ENCODE measurements at places on chromosomes 16 and 17.

DNA sequence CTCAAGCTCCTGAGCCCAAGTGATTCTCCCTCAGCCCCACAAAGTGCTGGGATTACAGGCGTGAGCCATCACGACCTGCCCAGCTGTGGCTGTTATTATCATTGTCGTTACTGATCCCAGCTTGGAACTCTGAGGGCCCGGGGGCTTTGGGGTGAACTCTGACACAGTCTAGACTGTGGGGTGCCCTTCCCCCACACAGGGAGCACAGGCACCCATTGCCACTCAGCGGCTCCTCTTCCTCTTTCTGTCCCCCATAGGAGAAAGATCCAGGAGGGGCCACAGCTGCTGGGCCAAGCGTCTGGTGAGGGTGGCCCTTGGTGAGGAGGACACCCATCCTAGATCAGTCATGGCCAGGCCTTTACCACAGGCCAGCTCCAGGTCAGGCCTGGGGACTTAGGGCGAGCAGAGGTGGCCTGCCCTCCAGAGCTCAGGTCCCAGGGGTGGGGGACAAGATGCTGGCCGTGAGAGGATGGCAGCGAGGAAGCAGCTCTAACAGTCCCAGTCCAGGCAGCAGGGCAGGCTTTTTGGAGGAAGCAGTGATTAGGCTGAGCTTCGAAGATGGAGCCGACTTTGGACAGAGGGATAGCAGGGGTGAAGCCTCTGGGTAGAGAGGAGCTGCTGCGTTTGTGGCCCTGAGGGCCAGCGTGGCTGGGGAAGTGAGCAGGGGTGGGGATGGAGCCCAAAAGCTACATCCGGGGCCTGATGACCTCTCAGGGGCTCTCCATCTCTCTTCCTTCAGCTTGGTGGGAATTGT lies 24.7 kb downstream of the TMEM235 start:
- no peak for DNase-seq

DNA sequence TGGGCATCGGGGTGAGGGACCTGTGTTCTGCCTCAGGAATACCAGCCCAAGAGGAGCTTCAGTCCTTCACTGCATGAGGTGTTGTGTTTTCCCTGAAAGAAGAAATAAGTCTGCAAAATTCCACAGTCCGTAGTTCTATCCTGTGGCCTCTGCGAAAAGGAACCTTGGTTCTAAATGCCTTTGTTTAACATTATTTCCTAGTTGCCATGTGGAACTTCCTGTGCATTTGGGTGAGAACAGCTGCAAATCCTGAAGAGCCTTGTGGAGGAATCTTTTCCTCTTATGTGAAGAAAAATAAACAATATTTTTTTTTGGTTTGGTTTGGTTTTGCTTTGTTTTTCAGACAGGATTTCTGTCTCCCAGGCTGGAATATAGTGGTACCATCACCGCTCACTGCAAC lies 9.8 kb downstream of the PSKH1 start:
- no peak for DNase-seq

- DNase-seq: no peak
Measured at GRCh38 chr16:51868631-51869030, 678.3 kb downstream of the TOX3 start.

DNA sequence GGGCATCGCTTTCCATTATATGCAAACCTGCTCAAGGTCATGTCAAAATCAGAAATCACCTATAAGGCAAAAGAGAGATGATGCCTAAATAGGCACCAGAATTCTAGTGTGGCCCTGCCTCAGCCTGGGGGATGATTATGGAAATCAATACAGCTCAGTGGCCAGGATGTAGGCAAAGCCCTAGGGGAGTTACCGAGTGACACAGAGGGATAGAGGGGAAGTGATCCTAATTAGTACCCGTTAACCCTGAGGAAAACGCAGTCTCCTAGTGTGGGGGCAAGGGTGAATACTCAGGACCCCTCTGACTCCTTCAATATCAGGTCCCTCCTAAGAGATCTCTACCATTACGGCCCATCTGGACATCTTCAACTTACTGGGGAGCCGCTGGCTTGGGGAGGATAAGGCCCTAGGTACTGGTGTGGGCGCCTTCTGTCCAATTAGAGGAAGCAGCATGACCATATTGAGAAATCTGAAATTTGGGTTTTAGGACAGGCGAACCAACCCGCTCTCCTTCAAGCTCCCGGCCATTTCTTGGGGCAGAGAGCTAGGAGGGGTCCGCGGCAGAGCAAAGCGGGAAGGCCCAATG lies 725 bp downstream of the NT5C3B start:
- DNase-seq: no peak

- no peak for DNase-seq
Measured at GRCh38 chr17:39549747-39550573, 57.8 kb downstream of the NEUROD2 start.

DNA sequence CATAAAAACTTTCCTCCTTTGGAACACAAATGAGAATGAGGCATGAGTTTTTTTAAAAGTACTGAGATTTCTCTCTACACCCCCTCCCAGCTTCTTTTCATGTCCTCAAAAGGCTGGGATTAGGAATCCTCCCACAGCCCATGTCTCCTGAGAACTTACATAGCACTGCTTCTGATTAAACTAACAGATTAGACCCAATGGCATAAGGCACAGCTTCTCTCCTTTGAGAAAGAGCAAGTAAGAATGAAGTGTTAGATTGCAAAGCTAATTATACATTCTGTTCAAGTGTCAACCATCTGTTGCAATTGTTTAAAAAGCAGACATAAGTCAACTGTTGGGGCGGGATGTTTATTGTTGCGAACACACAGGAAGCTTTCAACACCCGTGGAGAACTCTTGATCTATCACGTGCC lies 715.1 kb downstream of the CDH11 start:
- DNase-seq: no peak

DNA sequence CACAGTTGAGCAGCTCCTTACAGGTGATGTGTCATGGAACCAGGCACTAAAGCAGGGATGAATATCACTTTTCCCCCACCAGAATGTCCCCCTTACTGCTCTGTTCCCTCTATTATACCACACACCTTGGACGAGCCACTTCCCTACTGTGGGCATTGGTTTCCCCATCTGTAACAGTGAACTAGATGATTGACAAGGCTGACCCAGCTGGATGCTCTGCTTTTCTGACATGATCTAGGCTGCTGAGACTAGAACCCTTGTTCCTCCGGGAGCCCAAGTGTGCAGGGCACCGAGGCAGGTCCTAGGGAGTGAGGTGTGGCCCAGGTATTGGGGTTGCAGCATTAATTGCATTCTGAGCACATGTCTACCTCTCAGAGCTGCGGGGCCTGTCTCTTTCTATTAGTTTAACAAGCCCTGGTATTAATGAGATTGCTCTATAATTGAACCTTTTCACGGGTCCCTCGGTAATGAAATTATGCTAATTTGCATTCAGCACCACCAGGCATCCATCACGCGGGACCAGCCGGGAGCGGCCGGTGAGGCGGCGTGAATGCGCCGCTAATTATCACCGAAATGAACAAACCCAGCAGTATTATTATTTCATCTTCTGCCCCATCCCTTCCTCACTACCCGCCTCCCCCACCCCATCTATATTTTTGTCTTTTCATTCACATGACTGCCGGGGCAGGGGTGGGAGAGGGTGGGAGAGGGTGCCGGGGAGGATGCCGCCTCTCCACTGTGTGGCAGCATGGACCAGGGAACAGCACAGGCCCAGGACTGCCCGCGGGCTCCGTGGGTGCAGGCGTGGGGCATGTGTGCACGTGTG lies 121.1 kb downstream of the CYLD start:
- no peak for DNase-seq

- DNase-seq: peak; percentile 70
Measured at GRCh38 chr17:41486809-41487530, 2.7 kb downstream of the KRT36 start.

- DNase-seq: no peak
Measured at GRCh38 chr17:12536472-12536871, 129.2 kb upstream of the MYOCD start.

- DNase-seq: no peak
Measured at GRCh38 chr16:84198401-84198800, 7.4 kb downstream of the ADAD2 start.

DNA sequence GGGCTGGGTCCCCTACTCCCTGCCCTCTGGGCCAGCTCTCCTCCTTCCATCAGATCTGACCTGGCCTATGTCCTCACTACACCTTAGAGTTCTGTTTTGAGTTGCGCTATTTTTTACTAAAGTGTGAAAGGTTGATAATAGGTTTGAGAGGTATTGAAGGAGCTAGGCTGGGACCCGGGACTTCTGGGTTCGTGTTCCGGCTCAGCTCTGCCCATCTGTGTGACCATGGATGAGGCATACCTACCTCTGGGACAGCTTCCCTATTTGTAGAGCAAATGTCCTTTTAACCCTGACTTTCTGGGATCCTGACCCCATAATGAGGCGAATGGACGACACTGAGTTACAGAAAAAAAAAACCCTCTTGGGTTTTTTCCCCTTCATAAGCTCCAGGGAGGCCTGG lies 36.0 kb downstream of the IL21R start:
- DNase-seq: peak; percentile 10

DNA sequence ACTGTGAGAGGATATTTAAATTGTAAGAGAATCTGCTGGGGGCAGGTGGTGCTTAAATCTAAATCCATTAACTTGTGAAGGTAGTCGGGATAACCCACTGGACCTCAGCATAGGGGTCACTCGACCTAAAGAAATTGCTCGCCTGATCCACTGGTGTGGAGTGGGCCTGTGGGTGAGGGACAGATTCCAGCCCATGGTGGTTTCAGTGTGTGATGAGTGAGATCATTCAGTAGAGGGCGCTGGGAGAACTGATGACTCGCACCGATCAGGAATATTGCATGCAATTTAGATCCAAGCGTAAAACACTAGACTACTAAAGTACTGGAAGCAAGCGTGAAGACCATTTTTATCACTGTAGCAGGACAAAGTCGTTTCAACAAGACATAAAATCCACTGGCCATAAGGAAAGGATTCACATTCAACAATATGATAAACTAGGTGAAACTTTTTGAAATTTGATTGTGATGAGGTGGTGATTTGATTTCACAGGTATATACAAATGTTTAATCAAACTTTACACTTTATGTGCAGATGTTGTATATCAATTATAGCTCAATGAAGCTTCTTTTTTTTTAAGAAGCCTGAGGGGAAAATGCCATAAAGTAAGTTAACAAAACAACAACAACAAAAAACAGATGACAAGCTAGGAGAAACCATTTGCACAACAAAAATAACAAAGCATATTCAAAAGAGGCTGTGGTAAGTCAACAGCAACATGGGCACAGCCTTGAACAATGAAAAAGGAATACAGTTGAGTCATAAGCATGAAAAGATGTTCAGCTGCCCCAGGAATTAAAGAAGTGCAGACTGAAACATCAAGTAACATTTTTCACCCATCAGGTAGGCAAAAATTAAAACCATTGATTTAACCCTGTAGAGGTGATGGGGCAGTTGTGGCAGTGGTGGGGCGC lies 7.5 kb upstream of the TMEM170A start:
- DNase-seq: peak; percentile 38

- DNase-seq: no peak
Measured at GRCh38 chr17:15654886-15655561, 29.1 kb downstream of the TRIM16 start.

DNA sequence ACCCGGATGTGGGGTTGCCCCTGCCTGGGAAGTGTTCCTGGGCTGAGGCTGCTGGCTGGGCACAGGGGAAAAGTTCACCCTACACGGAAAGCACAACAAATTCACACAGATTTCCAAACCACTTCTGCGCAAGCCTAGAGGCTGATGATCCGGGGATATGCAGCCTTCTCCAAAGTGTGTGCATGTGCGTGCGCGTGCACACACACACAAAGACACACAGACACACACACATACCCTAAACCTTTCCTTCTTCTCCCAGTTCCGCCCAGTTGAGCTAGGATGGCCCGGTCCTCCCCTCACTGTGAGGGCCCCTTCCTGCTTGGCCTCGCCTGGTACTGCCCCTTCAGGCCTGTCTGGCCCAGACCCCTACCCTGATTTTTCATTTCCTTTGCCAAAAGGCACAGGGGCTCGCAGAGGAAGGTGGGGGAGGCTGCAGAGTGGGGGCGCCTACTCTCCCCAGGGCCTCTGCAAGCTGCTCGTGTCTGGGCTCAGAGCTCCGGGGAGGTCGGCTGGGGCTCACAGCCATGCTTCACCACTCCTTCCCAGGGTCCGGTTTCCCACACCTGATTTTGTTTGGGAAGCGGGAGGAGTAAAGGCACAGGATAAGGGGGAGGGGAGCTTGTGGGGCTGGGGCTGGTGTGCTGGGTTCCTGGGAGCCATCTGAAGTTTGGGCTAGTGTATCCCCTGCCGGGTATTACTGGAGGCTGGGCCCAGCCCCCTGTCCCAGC lies 144.7 kb downstream of the ENGASE start:
- DNase-seq: no peak

DNA sequence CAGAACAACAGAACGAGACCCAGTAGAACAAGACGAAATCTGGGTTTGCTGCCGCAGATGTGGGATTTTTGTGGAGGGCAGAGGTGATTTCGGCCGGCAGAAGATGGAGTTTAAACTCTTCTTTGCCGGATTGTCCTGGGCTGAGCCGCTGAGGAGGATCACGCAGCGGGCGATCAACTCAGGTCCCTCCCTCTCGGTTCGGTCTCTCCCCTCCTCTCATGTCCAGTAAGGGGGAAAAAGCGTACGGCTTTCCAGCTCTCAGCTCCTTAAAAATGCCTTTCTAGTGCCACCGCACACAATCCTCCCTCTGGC lies 2.5 kb downstream of the PHF12 start:
- DNase-seq: no peak

- no peak for DNase-seq
Measured at GRCh38 chr17:69761011-69761410, 314.0 kb upstream of the KCNJ16 start.

DNA sequence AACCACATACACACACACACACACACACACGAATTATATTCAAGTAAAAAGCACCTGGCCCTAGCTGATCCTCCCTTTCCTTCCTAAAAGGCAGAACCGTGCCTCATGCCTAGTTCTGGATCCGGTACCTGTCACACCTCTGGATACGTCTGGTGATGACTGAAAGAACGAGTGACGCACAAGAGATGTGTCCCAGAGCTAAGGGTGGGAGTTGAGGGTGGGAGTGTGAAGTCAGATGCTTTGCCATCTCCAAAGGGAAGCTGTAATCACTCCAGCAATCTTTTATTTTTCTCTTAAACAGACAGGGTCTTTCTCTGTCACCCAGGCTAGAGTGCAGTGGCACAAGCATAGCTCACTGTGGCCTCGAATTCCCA lies 26.5 kb upstream of the GSG1L start:
- DNase-seq: no peak

- peak; percentile 85 for DNase-seq
Measured at GRCh38 chr17:77375917-77376651, 235.3 kb downstream of the SEC14L1 start.

Measured in activated T-cell treated with anti-CD3 and anti-CD28 coated beads, Interleukin-2, amount 50 U/mL, for 48 hours (primary cell).